ENCODE measurements at places on chromosomes 12 and 14.
A peak's percentile ranks its signal among the peaks of the same experiment; 100 is the strongest.

DNA sequence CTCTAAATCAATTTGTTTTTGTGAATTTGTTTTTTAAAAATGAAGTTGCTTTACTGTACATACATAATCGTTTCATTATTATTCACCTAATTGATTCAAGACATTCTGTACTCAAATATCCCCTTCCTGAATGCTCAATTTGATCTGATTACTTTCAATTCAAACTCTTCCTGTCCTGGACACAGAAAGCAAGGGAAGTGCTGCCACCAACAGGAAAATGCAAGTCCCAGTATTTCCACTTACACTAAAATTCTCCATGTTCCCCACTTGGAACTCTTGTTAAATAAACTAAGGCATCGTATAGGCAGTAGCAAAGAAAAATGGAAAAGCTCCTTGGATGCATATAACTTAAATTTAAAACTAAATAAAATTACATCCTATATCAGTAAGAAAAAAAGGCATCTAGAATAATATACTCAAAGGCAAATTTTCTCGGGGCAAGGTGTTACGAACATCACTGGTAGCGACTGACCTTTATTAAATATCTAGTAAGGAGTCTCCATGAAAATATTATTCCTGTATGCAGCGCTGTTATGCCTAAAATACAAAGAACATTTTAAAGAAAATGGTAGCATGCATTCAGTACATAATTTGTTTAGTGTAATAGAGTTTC lies 72.0 kb upstream of the DBX2 start:
- DNase-seq, result no peak

DNA sequence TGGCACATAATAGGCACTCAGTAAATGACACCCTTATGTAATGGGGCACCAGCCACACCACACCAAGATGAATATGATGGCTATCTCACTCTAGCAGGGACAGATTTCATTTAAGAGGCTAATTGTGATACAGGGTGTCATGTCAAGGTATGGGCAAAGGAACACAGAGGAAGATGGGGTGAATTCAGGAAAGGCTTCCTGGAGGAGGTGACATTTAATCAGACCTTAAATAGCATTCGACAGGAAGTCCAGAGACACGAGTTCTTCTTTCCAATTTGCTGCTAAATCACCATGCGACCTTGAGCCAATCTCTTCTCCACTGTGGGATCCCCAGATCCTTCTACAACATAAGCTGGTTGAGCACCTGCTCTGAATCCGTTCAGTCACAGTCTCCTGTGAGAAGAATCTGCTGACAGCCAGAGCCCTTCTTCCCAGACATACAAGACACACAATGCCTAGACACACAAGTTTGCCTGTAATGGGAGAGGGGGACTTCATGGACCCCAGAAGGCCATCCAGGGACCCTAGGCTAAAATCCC lies 1.5 kb upstream of the DTX1 start:
- DNase-seq, result no peak

- DNase-seq, result no peak
These were observed 43.2 kb upstream of the BCL11B start for GRCh38 chr14:99315197-99315596.

DNA sequence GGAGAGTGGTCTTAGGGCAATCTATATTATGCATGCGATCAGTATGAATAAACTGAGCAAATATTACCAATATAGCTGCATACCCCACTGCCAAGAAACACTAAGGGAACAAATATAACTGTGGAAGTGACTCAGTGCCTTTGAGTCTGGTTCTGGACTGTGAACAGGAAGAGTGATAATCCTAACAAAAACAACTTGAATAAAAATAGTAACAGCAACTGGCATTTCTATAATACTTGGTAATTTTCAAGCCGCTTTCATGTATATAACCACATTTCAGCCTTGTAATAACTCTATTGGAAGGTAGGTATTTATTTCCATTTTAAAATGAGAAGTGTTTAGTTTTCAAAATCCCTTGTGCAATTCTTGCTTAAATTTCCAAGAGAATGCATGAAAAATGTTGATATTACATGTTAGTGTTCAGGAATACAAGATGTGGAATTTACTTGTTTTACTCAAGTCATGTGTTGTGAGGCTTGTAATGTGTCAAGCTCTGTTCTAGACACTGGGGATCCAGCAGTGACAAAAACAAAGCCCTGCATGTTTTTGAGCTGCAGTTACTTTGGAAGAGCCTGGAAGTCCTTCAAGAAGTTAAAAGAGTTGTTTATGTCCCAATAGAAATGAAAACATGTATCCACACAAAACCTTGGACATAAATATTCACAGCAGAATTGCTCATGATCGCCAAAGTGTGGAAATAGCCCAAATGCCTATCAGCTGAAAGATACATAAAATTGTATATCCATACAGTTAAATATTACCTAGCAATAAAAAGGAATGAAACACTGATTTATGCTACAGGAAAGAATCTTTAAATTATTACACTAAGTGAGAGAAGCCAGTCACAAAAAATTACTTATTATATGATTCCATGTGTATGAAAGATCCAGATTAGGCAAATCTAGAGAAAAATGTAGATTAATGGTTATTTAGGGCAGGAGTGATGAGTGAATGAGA lies 338.1 kb upstream of the TMEM132C start:
- DNase-seq, result peak; percentile 11

DNA sequence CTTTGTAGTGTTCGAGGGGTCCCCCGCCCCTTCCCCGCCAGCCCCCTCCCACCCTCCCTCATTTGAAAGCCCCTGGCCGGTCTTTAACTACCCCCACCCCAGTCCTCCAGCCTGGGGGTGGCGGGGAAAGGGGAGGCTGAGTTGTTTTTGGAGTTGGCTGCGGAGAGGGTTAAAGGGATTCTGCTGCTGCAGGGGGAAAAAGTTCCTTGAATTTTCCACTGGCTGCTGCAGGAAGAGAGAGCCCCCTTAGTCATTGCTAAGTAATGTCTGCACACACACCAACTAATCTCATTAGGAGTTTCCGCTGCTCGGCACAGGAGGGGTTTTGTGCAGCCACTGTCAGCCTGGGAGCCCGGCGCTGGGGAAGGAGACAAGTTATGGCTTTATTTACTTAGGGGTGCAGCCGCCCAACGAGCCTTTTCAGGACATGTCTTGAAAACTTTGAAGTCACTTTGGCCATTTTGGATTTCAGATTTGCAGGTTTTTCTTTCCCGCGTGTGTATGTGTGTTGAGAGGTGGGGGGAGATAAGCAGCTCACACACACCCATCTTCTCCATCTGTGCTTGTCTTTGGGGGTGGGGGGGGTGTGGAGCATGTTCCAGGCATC lies 1.8 kb downstream of the ELK3 start:
- DNase-seq, result peak; percentile 47
